Stimulated activated naive CD8-positive, alpha-beta T cell treated with anti-CD3 and anti-CD28 coated beads, Interleukin-15, amount 100 ng/mL, for 72 hours (primary cell): ENCODE measurements at places on chromosomes 5 and 9.

DNA sequence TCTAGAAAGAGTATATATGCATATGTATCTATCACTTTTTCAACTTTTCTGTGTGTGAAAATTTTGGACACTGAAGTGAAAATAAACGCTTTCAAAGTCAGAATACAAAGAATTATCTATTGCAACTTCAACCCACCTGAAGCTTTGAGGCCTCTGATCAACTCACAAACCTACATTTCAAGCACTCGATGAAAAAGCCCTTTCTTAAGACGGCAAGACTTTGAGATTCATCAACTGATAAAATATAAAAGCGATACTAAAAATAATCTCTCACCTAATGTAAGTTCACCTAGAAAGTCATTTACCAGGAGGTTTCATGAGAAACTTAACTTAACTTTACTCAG, 1.2 kb downstream of the GOLPH3 start:
- no peak for DNase-seq

DNA sequence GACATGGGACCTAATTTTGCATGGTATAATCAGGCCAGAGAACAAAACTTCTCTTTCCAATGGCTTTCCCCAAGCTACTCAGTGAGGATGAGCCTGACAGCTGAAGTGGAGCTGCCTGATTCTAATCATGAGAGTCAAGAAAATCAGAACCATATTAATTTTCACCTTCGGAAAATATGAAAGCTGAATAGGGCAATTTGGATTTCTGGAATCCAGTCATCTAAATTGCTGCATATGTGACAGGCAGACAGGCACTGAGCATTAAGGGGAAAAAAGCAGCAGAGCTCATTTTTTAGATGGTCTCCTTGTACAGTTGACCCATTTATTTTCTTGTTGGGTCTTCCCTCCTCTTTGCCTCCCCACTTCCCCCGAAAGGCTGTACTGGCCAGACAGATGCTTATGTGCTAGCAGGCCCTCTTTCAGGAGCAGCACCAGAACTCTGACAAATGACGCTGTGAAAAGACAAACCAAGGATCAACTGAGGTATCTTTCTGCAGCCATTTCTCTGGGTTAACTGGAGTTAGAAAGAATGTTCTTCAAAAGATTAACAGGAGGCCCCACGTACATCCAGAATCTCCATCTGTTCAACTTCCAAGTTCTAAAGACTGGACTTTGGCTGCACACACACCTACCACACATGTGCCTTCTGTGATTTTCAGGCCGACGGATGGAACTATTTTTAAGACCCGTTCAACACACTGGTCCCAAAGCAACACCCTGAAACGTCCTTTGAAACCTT, 175.2 kb downstream of the DCP2 start:
- DNase-seq: no peak

DNA sequence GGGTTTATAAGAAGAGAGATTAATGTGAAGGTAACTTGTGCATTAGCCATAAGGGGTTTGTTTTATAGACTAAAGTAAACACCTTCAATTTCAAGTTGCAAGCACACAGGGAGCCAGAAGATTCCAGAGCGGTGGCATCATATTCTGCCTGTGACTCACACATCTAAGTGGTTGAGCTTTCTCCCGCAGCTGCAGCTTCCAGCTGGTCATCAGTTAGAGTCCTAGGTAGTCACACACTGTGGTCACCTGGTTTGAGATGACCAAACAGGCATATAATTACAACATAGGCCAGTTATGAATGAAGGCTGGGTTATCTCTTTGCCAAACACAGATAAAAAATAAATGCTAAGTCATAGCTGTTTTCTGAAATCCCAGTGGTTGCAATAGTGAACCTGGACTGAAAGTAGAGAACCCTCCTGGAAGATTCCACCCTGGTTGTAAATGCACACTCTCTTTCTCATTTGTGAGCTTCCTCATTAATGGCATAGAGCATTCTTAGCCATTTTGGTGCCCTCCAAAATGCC, 171.3 kb downstream of the GDNF start:
- DNase-seq: no peak

DNA sequence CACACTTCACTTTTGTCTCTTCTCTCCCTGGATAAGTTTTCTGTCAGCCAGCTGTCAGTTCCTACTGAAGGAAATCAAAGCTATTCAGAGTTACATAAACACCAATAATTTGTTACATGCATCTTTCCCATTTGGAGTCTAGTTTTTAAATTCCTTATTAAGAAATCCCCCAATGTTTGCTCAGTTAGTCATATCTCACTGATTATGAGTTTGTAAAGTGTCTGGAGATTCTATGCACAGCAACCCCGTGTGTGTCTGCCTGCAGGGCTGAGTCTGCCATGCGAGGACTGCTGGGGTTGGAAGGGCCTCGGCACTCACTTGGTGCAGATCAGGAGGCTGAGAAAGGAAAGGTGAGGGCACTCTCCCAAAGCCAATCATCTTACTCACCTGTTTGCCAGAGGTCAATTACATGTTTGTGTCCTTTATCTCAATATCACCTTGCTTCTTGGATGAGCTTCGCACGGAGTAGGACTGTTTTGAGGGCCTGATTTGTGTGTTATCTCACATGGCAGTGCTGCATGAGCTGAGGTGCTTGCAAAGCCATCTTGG, 3.3 kb downstream of the ANKRD34B start:
- no peak for DNase-seq

DNA sequence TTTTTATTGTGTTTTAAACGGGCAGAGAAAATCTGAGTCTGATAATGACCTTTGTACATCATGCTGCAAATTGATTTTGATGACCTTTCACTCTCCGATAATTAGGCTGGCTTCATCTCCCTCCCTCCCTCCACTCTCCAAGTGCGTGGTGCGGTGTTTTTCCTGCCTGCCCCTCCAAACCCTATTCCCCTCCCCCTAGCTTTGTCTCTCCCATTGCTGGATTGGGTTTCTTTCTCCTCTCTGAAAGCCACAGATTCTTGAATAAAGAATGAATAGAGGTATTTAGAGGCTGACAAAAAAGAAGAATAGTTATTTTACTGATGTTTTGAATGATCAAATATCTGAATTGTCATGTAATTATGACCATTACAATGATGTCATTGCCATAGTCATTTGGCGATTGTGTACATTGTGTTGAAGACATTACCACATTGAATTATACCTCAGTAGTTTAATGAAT, 571.1 kb upstream of the ZNF608 start:
- DNase-seq: no peak

GRCh38 chr5:122073864-122074263, 4.2 kb downstream of the LOX start:
- no peak for DNase-seq

GRCh38 chr5:3197304-3198073, 398.1 kb upstream of the IRX1 start:
- no peak for DNase-seq

DNA sequence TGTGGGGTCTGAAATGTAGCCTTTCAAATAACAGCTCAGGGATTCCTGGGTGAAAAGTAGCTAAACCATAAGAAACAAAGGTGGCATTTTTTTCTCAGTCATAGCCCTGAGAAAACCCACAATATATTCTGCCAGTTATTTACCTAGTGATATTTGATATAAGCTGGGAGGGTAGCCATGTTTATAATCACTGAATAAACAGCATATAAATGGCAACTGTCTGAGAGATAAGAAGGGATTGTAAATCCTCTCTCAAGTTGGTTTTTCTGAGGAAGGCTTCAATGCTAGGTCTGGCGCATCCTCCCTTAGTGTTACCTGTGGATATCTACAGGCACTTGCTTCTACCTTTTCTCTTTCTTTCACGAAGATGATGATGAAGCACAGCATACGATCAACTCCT, 1080.5 kb upstream of the DMAC1 start:
- no peak for DNase-seq

GRCh38 chr9:6171667-6172066, 43.9 kb upstream of the IL33 start:
- DNase-seq: no peak

- DNase-seq: no peak
These were observed 3.3 kb downstream of the LPAR1 start for GRCh38 chr9:111034898-111035539.

DNA sequence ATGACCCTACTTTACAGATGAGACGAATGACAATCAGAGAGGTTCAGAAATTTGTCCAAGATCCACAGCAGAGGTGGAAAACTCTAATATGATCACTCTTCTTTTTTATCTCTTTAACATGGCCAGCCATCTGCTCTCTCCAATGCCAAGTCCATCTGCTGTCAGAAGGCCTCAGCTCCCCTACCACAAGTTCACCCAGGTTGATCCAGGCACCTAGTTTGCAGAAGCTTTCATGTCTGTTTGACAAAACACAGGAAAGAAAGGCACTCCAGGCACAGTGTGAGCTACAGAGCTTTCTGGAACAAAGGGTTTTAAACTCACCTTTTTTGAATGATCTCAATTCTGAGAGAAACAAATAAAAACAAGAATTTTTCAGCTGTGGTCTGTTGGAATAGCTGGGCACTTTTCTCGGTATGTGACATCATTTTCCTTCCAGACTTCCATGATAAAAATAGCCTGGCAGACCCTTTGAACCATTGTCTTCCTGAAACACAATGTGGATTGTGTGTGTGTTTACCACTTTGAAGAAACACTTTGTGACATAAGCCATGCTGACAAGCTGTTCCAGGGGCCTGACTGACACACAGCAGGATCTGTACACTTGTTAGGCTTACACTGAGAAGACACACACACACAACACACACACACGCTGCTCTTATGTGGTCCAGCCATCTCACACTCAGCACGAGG, 214.3 kb downstream of the AGTPBP1 start:
- DNase-seq: no peak

DNA sequence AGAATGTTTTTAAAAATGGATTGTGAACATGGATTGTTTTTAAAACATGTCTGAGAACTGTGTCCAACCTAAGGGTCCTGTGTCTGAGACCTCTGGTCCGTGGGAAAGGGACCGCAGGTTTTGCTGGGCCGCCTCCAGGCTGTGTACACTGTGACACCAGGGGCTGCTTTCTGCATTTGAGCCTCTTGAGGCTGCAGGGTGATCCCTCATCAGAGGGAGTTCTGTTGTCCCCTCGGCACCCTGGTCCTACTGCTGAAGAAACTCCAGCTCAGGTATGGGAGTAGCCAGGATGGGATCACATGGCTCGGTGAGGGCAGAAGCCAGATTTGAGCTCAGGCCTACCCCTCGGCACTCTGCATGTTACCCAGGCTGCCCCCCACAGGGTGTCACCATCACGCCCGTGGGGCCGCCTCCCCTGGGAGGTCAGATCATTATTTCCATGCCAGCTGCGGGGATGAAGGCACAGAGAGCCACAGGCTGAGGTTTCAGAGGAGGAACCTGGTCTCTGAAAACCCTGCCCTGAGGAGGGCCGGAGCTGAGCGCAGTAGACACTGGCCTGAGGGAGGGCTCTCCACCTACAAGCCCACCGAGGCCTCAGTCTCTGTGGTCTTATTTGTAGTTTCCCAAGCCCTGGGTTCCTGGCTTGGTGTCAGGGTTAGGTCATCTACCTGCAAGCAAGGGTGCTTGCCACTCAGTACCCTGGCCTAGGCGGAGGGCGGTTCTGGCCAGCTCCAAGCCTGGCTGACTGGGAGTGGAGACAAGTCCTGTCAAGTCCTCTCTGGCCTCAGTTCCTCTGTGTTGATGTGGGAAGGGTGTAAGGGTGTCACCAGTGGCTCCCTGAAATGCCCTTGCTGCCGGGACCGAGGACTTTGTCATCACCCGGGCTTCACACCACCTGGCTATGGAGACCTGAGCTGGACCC, 2.8 kb downstream of the PRR7 start:
- DNase-seq: no peak

DNA sequence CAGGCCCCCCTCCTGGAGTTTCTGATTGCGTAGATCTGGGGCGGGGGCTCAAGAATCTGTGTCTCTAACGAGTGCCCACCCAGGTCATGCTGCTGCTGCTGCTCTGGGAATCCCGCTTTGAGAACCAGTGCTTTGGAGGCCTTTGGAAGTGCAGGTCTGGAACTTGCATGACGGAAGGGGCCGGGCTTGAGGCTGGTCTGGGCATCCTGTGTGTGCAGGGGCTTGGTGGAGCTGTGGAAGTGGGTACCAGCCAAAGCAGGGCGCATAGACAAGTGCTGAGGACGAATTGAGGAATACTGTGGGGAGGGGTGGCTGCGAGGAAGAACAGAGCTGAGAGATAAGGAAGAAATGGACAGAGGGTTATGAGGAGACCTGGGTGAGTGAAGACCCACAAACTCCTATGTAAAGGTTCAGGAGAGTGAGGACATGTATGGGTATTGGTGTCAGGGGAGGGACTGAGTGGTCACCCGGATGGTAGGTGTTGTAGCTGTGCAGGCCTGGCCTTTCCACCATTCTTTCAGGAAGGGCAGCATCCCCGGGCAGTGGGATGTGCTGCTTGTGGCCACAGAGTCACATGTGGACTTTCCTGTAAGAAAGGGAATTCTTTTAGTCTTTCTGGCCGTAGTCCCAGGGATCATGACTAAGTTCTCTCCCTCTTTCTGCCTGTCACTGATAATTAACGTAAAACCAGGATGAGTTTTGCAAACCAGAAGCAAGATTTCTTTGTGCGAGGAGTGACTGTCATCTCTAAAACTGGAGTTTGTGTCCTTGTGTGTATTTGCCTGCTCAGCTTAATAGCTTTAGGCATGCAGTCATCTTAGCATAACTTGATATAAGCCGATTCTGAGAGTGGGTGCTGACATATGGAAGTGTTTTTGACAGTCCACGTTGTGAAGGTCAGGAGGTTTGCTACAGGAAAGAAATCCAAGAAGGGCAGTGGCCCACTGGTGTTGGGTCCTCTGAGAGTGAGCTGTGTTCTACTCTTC, 43.3 kb upstream of the TJP2 start:
- DNase-seq: no peak

- DNase-seq: peak; percentile 34
These were observed 188.0 kb upstream of the KLF9 start for GRCh38 chr9:70602321-70603019.

DNA sequence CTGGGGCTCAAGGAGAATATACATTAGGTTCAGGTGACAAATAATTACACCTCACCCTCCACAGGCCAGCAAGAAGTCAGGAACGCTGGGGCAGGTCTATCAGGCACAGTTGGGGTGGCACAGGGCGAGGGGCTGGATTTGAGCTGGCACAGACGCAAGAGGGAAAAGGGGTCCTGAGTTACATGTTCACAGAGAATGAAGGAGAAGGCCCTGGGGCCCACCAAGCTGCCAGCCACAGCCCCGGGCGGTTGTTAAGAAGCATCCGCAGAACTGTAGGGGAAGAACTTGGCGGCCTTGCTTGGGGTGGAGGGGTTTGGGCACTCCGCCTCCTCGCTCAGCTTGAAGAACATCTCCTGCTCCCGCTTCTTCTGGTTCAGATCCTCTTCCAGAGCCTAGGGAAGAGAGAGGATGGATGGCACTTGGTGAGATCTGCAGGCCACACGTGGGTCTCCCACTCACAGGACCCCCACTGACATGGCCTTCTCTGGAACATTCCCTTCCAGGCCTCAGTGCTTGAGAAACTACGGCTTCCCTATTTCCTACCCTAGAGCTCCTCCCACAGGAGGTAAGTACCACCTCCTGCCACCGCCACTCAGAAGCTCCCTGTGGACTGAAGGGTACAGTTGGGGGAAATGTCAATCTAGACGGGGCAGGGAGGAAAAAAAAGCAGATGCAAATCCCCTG, 38.3 kb upstream of the FBXW11 start:
- no peak for DNase-seq

DNA sequence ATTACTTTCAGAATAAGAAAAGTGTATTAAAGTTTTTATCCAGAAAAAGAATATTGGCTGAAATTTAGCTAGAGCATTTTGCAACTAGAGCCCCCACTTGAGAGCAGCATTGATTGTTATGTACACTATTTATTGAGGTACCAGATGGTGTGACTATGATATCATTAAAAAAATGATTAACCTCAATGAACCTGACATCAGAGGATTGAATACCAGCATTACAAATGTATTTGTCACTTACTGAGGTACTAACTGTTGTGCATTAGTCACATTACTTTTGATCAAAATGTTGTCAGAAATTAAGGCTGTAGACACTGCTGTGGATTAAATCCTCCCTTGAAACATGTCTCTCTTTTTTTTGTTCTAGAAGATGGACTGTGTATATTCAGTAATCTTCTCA, 127.8 kb upstream of the DHFR start:
- DNase-seq: no peak
